ENCODE measurements at places on chromosomes 16 and 17.

DNA sequence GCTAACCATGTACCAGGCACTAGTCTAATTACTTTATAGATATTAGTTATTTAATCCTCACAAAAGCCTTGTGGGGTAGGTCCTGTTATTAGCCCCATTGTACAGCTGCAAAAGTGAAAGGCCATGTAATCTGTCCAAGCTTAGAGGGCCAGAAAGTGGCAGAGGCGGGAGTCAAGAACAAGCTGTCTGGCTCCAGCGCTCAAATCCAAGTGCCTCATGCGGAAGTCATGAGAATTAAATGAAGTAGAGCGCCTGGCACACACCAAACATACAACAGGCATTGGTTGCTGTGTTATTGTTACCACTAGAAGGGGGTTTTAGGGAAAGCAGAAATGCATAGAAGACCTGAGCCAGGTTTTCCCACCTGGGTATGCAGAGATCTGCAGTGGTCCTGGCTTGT, 1.2 kb downstream of the AQP8 start:
- DNase-seq, result no peak

- no peak for DNase-seq
Observed at GRCh38 chr17:15103785-15104184, 161.3 kb downstream of the PMP22 start.

GRCh38 chr17:78680436-78680835, 101.6 kb downstream of the CYTH1 start:
- DNase-seq, result no peak

DNA sequence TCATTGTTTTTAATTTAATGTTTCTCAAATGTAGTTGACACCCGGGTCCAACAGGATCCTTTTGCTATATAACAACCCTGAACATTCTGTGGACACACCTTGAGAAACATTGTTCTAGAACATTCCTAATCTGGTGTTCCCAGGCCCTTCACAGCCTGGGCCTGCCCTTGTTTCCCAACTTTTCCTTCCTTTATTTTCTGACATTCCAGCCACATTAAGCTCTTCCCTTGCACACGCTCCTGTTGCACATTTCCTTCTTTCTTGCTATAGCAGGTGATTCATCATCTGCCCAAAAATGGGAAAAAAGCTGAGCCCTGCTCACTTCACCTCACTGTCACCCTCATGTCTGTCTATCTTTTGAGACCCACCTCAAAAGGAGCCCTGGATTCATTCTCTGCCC, 67.9 kb upstream of the MARCHF10 start:
- no peak for DNase-seq

DNA sequence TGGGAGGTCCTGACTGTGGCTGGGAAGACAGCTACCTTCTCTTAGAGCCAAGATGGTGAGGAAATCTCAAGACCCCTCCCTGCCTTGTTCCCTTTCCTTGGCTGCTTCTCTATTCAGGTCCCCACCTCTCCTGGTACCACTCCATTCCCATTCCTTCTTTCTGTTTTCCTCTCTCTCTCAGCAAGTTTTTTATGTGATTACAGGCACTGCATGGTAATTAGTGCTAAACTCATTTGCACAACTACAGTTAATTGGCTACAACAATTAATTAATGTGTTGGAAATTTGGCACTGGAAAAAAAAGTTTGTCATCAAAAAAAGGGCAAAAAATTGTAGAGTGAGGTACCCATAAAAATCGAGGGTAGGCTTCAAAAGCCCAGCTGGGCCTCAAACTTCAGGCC, 45.3 kb downstream of the NEUROD2 start:
- DNase-seq, result no peak

DNA sequence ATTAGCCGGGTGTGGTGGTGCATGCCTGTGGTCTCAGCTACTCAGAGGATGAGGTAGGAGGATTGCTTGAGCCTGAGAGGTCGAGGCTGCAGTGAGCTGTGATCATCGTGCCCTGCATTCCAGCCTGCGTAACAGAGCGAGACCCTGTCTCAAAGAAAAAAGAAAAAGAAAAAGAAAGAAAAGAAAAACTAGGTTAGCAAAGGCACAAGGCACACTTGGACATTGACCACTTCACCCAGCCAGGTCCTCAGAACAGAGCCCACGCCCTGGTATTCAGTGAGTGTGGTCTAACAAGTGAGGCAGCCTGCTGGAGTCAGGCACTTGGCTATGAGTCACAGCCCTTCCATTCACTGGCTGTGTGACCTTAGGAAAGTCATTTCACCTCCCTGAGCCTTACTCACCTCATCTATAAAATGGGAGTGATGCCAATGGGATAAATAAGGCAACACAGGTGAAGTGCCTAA, 10.4 kb downstream of the MILR1 start:
- no peak for DNase-seq

DNA sequence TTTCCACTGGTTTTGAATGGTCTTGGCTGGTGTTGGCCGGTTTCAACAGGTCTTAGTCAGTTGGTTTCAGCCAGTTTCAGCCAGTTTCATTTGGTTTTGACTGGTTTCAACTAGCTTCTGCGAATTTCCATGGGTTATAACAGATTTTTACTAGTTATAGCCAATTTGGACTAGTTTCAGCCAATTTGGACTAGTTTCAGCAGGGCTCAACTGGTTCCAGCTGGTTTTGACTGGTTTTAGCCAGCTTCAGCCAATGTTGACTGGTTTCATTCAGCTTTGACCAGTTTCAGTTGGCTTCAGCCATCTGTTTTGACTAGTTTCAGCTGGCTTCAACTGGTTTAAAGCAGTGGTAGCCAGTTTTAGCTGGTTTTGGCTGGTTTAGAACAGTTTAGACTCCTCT, 432.6 kb downstream of the UTP18 start:
- DNase-seq, result no peak

DNA sequence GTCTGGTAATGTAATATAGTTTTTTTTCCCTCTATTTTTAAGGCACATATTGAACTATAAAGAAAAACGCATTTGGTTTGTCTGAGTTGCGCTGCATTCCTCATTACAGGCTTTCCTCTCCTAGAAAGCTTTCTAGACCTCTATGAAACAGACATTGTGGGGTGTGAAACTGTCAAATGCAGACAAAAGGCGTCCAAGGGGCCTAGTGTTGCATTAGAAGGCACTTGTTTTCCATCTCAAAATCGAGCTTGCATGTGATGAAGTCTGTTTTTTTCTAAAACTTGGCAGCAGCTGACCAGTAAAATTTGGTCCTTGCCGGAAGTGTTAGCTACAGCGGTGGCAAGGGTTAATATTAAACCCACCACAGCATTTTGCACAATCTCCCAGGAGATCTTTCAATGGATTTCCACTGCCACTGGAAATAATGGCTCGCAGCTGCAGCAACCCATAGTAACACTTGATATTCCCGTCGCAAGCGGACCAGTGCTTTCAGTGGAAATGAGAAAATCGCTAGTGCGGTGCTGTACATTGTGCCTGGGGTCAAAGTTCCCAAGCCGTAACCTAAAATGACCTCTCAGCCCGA, 602.6 kb downstream of the KCNJ2 start:
- DNase-seq, result no peak

DNA sequence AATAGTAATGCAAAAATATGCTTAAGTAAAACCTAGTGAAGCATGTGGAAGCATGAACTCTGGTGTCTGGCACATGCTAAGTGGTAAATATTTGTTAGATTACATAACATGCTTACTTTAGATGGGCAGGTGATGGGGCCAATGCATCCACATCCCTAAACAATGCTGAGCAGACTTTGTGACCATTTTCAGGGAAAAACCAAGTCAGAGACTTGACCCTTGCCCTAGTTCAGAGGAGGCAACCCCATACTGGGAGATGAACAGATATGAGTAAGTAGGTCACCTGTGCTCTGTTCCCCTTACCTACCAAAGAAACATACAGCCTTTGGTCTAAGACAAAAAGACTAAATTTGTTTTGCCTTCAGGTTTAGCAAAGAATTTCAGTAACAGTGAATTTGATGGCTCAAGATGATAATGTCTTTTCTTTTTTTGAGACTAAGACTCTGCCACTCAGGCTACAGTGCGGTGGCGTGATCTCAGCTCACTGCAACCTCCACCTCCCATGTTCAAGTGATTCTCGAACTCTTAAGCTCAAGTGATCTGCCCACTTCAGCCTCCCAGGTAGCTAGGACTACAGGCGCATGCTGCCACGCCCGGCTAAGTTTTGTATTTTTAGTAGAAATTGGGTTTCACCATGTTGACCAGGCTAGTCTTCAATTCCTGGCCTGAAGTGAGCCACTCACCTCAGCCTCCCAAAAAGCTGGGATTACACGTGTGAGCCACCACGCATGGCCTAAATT, 91.4 kb downstream of the HIC1 start:
- DNase-seq, result no peak

GRCh38 chr17:66691644-66692420, 143.1 kb upstream of the CACNG5 start:
- DNase-seq, result no peak

GRCh38 chr17:4913994-4914393, 11.1 kb upstream of the CHRNE start:
- DNase-seq, result no peak

- peak; percentile 57 for DNase-seq
Observed at GRCh38 chr16:17476414-17477259, 5.9 kb upstream of the XYLT1 start.

DNA sequence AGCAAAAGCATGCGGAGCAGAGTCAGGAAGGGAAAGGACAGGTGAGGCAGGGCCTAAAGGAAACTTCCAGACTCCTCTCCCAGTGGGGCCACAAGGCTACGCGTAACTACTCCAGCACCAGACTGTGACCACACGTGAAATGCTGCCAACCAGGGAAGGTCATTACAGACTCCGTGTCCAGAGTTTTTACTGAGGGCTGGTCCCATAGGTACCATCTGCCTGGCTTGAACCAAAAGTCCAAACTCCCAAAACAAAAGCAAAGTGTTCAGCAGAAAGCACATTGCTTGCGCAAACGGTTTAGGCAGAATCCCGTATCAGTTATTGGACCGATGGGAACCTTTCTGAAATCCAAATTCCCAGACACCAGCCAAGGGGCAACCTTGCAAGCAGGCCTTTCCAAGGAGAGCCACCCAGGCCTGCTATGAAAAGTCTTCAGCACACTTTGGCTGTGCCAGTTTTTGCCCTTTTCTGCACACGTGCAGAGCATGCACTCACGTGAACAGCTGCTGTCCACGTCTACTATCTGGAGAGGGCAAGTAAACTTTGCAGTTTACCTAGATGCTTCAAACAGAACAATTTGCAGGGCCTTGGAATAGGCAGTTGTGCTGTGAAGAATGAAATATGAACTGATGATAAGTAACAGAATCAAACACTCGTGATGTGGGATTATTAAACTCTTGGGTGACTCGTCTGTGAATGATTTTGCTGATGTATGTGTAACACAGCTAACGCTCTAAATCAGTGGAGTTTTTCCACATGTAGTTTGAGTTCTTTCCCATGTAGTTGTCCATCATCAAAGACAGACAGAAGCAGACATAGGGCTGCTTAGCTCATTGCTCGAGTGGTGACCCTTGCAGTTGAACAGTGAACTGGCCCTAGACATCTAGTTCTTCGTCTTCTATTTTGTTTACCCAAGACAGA, 58.1 kb upstream of the CRISPLD2 start:
- no peak for DNase-seq

- DNase-seq, result no peak
Observed at GRCh38 chr16:51146256-51146924, 4.7 kb downstream of the SALL1 start.

- DNase-seq, result no peak
Observed at GRCh38 chr16:3642397-3643094, 11.9 kb upstream of the DNASE1 start.

DNA sequence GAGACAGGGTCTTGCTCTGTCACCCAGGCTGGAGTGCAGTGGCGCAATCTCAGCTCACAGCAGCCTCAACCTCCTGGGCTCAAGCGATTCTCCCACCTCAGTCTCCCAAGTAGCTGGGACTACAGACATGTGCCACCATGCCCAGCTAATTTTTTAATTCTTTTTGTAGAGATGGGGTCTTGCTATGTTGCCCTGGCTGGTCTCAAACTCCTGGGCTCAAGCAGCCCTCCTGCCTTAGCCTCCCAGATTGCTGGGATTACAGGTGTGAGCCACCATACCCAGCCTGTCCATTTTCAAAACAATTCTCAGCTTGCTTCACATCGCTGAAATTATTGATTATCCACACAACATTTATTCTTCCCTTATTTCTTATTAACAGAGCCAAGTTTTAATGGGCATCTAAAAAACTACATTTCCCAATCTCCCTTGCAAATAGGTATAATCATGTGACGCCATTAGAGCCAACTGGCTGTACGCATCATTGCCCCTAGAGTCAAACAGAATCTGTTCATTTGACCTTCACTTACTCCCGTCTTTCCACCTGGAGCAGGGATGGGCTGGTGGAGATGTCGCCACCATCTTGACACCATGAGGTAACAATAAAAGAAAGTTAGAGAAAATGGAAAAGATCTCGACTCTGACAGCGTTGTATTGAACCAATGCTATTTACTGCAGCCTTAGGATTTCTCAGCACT, 148.0 kb upstream of the FOXF1 start:
- DNase-seq, result no peak

DNA sequence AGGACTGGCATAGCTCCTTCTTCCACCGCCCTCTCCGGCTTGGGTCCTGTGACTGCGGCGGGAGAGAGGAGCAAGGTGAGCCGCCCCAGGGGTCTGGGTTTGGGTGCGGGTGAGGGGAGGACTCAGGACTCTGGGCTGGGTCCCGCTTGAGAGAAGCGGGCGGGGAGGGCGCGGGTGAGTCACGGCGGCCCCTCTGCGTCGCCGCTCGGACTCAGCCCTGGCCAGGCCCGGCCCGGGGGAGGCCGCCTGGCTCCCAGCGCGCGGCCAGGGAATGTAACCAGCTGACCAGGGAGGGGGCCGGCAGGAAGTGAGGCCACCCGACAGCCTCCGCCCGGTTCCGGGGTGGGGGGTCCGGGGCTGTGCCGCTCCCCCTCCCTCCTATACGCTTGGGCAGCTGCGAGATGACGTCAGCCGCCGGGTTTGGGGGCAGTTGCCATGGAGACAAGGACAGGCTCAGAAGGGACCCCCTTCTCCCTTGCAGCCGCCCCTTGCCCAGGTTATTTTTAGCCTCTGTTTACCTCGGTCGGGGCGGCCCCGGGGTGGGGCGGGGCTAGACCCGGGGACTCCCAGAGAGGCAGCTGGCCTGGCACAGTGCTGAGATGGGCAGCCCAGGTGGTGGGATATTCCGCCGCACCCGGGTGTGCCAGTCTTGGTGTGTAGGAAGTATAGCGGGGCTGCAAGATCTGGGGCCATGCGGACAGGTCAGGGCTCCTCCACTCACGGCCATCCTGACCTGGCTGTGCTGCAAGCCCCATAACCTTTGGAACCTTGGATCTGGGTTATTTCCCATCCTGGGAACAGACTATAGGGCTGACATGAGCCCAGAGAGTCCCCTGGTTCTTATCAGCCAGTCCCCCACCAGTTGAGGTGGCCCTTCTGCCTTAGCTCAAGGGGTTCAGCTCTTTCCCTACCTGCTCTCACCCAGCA, 1.6 kb downstream of the RIPOR1 start:
- no peak for DNase-seq

DNA sequence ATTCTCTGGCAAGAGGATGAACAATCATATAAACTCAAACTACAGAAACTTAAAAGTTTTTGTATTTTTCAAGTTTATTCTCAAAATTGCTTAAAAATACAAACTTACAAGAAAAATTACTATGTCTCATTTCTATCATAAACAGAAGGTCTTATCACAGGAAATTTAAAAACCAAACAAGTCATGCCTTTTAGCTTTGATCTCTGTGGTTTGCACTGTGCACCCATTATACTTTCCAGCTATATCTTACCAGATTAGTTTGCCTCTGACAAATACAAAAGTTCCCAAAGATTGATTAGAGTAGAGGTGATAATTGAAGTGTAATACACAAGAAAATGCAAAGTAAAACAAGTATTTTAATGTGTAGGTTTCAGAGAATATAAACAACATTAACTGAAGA, 117.4 kb downstream of the MYO1D start:
- DNase-seq, result no peak

- no peak for DNase-seq
Observed at GRCh38 chr16:50445621-50446555, 77.1 kb upstream of the BRD7 start.
